ENCODE measurements at places on chromosomes 5 and 9. TPM values are rescaled to one million over a fixed set of nuclear protein-coding genes. Genes with fewer than 3 reads are reported as not detected.

TYRP1 gene
- total RNA-seq, result 0.73 TPM

OLFM1 gene
- total RNA-seq, result 6.5 TPM

CCDC192 gene
- not detected for total RNA-seq

CLTA gene
- 205 TPM for total RNA-seq

HEXB gene
- total RNA-seq, result 142 TPM

CRB2 gene
- not detected for total RNA-seq

PCDH1 gene
- total RNA-seq, result not detected

ECSCR gene
- 0.37 TPM for total RNA-seq

KIF27 gene
- 3.1 TPM for total RNA-seq

MEGF9 gene
- 6.6 TPM for total RNA-seq

CORO2A gene
- under 0.01 TPM for total RNA-seq

KCNMB1 gene
- not detected for total RNA-seq

MYOZ3 gene
- 0.39 TPM for total RNA-seq

ERCC8 gene
- total RNA-seq, result 19.9 TPM

DRD1 gene
- not detected for total RNA-seq

CCNO gene
- total RNA-seq, result not detected

F12 gene
- 0.39 TPM for total RNA-seq

GMCL2 gene
- total RNA-seq, result not detected

ABO gene
- not detected for total RNA-seq

JADE2 gene
- 38.7 TPM for total RNA-seq

IL9 gene
- not detected for total RNA-seq

SH3GL2 gene
- not detected for total RNA-seq

LMX1B gene
- not detected for total RNA-seq

PDE6A gene
- not detected for total RNA-seq

COX7C gene
- total RNA-seq, result 140 TPM

GPRIN1 gene
- total RNA-seq, result 8.0 TPM

SOX30 gene
- total RNA-seq, result not detected

ARID3C gene
- total RNA-seq, result under 0.01 TPM

CDH12 gene
- not detected for total RNA-seq

GCNT4 gene
- total RNA-seq, result 0.39 TPM

OBP2B gene
- total RNA-seq, result not detected

MORN5 gene
- total RNA-seq, result not detected

MUSK gene
- under 0.01 TPM for total RNA-seq

FGD3 gene
- total RNA-seq, result not detected

SPAG8 gene
- total RNA-seq, result 2.2 TPM

Data from subcutaneous preadipocyte (primary cell).